ENCODE measurements at places on chromosomes 7 and 10. TPM values are rescaled to one million over a fixed set of nuclear protein-coding genes. Genes with fewer than 3 reads are reported as not detected.

HMX2 gene
- total RNA-seq, result 0.13 TPM

GRK5 gene
- 12.1 TPM for total RNA-seq

ENTPD1 gene
- total RNA-seq, result 0.02 TPM

LIPF gene
- total RNA-seq, result not detected

ZNF485 gene
- 2.4 TPM for total RNA-seq

C1GALT1 gene
- total RNA-seq, result 32.0 TPM

RPS24 gene
- 3,161 TPM for total RNA-seq

OR13A1 gene
- total RNA-seq, result not detected

ACTL6B gene
- total RNA-seq, result not detected

FAM241B gene
- total RNA-seq, result 19.8 TPM

CCL26 gene
- 8.8 TPM for total RNA-seq

SERPINE1 gene
- 1,104 TPM for total RNA-seq

CLDN4 gene
- total RNA-seq, result 4.6 TPM

SIRT1 gene
- 24.9 TPM for total RNA-seq

PRR15 gene
- total RNA-seq, result 1.1 TPM

PLXNA4 gene
- 1.9 TPM for total RNA-seq

ZNF853 gene
- total RNA-seq, result 1.8 TPM

SEMA3A gene
- 4.7 TPM for total RNA-seq

ASL gene
- total RNA-seq, result 20.8 TPM

EPO gene
- not detected for total RNA-seq

IRF5 gene
- 13.7 TPM for total RNA-seq

CTTNBP2 gene
- total RNA-seq, result 0.53 TPM

GARS1 gene
- 142 TPM for total RNA-seq

OR6B1 gene
- total RNA-seq, result not detected

NKX1-2 gene
- not detected for total RNA-seq

DDX50 gene
- total RNA-seq, result 44.6 TPM

NME8 gene
- not detected for total RNA-seq

MTPN gene
- 114 TPM for total RNA-seq

SORCS1 gene
- total RNA-seq, result not detected

GRM3 gene
- total RNA-seq, result not detected

CHAT gene
- total RNA-seq, result not detected

CASP7 gene
- 30.9 TPM for total RNA-seq

CXCL12 gene
- 0.14 TPM for total RNA-seq

RELN gene
- 0.01 TPM for total RNA-seq

TMEM196 gene
- total RNA-seq, result not detected

A1CF gene
- not detected for total RNA-seq

CALCR gene
- total RNA-seq, result not detected

H2BK1 gene
- total RNA-seq, result not detected

HOGA1 gene
- 0.76 TPM for total RNA-seq

CLRN3 gene
- not detected for total RNA-seq
